GM23248 (cell line): ENCODE measurements at places on chromosomes 13 and 19. TPM values are rescaled to one million over a fixed set of nuclear protein-coding genes. Genes with fewer than 3 reads are reported as not detected.

The PTPRS gene
- 20.2 and 21.7 TPM in 2 replicates for polyA plus RNA-seq

The TMEM238 gene
- polyA plus RNA-seq = not detected in 2 replicates

The ANGPTL4 gene
- 37.9 and 39.9 TPM in 2 replicates for polyA plus RNA-seq

The ZNF628 gene
- 1.1 TPM in 2 replicates for polyA plus RNA-seq

The BCL3 gene
- 24.6 and 26.8 TPM in 2 replicates for polyA plus RNA-seq

The ZNF829 gene
- 2.2 and 2.4 TPM in 2 replicates for polyA plus RNA-seq

GRCh38 chr13:53311561-53311960 is 282.9 kb downstream of the OLFM4 start:
- no peak overlapping the region for H3K27ac ChIP-seq
- H3K36me3 ChIP-seq = no peaks in the 10 kb centered on the region
- H3K4me3 ChIP-seq = no peak overlapping the region
- H3K4me1 ChIP-seq = no peaks in the 10 kb centered on the region

DNA sequence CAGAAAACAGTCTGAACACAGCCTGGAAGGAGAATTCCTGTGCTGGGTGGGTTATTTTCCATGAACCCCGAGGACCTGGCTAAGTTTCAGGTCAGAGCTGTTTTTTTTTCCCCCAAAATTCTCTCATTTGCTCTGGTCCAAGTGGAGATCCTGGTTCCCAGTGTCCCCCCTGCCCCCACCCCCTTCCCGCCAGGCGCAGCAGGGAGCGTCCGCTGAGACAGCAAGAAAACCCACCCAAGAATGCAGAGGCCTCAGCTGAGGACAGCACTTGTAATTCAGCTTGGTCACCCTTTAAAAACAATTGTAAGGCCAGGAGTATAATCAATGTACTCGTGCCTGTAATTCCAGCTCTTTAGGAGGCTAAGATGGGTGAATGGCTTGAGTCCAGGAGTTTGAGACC is 11.4 kb upstream of the TSPAN16 start:
- H3K27ac ChIP-seq = no peak overlapping the region
- peaks cover 11% of the 10 kb centered on the region; the same call in 1 of the 2 replicates for H3K4me1 ChIP-seq
- peaks cover 2% of the 10 kb centered on the region; the same call in 1 of the 2 replicates for H3K27me3 ChIP-seq
- no peak overlapping the region for H3K4me3 ChIP-seq
- no peaks in the 10 kb centered on the region for H3K36me3 ChIP-seq
- no peak for DNase-seq
